ENCODE measurements at places on chromosomes 3 and 15.
A peak's percentile ranks its signal among the peaks of the same experiment; 100 is the strongest.

GRCh38 chr3:52361898-52362297, 45.8 kb downstream of the DNAH1 start:
- DNase-seq: no peak

DNA sequence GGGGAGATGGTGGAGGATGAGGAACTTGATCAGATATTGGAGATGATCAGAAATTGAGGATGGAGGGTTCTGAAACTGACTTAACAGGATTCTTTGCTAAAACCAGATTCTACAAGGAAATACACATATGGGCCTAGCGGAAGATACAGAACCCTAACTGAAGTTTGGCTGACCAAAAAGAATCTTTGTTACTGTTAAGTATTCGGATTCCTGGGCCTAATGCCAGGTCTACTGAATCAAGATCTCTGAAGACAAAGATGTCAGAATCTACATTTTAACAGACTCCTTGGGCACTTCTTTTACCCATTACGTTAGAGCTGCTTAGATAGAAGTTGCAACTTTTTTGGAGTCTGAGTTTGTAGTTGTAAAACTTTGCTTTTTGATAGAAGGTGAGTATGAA, 137.7 kb downstream of the FNDC3B start:
- DNase-seq: no peak

DNA sequence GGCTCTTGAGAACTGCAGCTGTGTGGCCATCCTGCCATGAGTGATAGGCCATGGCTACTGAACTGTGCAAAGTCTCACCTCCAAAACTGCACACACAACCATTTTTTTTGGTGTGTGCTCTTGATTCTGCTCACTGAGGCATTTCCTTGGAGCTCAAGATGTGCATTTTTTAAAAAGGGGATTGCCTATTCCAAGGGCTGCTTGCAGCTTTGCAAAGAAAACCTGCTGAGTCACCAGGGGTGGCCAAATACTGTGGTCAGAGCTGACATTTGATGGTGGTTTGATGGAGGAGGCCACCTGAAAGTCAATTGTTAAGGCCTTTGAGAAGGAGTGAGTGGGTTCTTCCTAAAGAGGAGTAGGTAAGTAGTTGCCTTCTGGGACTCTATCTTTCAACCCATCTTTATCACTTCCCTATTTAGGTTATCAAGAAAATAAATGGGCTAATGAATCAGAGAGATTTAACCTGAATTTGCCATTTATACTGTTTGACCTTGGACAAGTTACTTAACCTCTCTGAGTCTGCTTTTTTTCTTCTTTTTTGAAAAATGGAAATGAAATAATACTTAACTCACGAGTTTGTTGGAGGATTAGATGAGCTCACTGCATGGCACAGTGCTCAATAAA, 87.9 kb downstream of the CHST2 start:
- DNase-seq: peak; percentile 42

- no peak for DNase-seq
These were observed 81.2 kb downstream of the SRGAP3 start for GRCh38 chr3:9168241-9168741.

GRCh38 chr3:143707848-143708247, 140.4 kb downstream of the SLC9A9 start:
- DNase-seq: no peak

DNA sequence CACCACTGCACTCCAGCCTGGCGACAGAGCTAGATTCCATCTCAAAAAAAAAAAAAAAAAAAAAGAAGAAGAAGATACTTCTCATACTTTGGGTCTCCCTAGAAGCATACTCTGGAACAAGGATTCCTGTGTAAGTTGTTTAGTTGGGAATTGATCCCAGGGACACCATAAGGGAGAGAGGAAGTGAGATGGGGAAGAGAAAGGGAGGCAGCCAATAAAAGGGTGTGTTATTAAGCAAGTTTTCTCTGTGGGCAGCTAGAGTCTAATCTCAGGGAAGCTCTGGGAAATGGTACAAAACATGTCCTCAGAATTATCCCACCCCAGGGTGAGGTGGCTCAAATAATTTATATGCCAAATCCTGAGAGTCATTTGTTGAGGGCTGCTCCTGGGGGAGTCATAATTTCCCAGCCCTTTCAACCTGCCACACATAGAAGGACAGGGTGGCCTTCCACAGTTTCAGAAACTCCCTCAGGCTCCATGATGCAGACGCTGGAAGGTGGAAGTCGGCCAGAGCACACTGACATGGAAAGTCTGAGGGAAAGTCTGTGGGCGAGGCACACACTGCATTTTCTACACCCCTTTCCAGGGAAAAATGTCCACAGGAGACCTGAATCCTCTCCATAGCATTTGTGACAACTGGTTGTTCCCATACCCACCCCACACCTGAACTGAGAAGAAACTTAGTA, 86.4 kb upstream of the SLC4A7 start:
- DNase-seq: no peak

DNA sequence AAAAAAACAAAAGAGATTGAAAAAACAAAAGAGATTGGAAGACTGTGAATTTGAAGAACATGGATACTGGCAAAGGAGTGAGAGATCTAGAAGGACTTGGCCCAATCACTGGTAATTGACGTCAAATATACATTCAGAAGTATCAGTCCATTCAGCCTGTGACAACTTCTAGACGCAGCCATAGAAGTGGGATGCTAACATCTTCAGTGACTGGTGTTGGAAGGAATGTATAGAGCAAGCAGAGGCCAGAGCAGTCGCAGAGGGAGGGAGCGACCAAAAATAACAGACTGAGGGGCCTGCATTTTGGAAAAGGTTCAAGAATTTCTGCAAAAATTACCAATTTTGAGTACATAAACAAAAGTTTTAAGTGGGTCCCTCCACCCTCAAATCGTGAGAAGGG, 473.3 kb downstream of the CADM2 start:
- no peak for DNase-seq

DNA sequence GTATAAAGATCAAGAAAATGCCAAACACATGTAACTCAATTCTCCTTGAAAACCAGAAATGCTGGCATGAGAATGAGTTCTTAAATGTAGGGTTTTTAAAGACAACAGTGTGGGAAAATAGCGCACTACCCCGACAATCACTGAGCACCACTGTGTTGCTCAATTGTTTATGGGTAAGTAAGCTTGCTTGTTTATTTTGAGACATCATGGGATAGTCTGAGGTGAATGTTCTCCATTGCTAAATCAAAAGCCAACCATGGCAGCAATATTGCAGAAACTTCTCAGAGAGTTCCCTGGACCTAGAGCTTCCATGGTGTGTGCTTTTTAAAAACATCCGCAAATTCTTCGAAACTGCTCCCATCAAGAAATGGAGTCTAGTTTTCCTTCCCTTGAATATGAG, 62.7 kb downstream of the CERS3 start:
- DNase-seq: no peak

DNA sequence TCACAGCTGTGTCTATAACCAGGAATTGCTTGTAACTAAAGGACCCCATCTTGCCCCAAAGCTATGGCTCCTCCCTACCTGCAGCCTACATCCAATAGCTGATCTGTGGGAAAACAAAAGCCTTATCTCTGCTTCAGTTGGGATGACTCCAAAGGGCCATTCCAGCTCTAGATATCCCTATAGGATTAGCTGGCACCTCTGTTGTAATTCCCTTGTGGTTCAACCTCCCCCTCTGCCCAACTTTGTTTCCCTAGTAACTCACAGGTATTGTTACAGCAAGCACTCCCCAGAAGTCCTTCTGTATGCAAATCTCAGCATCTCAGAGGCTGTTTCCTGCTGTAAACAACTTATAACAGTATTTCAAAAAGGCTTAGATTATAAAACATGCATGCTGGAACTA, 478.6 kb downstream of the AGBL1 start:
- no peak for DNase-seq

DNA sequence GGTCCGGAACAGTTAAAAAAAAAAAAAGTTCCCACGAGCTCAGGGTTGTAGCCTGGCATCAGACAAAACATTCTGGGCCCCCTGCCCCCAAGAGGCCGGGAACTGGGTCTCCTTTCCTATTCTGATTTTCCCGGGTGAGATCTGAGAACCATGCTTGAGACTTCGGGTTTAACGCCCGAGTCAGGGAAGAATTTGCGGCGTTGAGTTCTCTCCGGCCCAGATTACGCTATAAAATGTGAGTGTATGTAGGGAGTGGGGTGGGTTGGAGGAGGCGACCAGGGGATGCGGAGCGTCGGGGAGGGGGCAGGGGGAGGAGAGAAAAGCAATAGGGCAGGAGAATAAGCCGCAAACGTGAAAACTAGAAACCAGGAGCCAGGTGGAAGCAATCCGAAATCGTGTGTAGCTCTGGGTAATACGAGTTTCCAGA, 2.7 kb downstream of the ZIC1 start:
- no peak for DNase-seq

DNA sequence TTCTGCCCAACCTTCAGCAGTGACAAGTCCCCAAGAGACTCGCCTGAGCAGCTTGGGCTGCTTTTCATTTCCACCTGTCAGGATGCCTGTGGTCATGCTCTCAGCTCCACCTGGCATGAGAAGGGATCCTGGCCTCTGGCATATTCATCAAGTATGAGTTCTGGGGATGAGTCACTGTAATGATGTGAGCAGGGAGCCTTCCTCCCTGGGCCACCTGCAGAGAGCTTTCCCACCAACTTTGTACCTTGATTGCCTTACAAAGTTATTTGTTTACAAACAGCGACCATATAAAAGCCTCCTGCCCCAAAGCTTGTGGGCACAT, 3.5 kb downstream of the MYD88 start:
- no peak for DNase-seq

- no peak for DNase-seq
These were observed 33.7 kb downstream of the DENND6A start for GRCh38 chr3:57659004-57659673.

- peak; percentile 99 for DNase-seq
These were observed at the start of gene SLC25A36 for GRCh38 chr3:140941434-140942220. TSS of gene SLC25A36 (plus strand) at chr3:140941836. CDS start at chr3:140942055, 219 bp downstream.

DNA sequence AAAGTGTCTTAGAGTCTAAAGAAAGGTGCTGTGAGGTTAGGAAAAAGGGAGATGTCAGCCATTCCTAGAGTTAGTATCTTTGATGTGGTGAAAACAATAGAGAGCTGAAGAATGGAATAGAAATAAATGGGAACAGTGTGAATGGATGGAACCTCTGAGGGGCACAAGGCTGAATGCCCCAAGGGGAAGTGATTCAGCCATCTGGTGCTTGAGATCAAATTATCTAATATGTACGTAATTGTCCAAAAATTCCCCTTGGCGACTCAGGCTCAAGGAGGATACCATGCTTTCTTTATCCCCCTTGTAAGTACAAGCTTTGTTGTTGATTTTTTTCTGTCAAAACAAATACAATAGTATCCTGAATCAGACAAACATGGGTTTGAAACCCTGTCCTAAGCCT, 361.6 kb downstream of the LSAMP start:
- no peak for DNase-seq

DNA sequence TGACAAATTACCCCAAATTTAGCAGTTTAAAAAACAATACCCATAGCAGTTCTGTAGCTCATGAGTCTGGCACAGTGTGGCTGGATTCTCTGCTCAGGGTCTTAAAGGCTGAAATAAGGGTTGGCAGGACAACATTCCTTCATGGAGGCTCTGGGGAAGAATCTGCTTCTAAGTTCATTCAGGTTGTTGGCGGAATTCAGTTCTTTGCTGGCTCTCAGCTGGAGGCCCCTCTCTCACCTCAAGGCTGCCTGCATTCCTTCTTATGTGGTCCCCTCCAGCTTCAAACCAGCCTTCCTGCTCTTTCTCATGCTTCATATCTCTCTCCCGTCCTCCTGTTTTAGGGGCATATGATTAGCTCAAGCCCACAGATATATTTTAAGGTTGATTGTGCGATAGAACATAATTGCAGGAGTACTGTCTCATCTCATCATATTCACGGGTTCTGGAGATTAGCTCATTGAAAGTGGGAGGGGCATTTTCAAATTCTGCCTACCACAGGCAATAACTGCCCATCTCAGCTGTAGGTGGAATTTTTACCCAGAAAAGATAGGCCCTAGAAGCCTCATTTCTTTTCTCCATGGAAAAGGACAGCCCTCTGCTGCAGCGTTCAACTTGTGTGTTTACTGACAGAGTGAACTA, 5.6 kb upstream of the ZBTB47 start:
- no peak for DNase-seq
